ENCODE measurements at places on chromosomes 4 and X.

- no peak for DNase-seq
Observed at GRCh38 chr4:103076747-103077347, at the start of gene SLC9B2. Gene SLC9B2, minus strand, starts transcription at chr4:103076761. Its CDS starts 9,211 bp downstream, at chr4:103067550.

- no peak for DNase-seq
Observed at GRCh38 chrX:152108527-152108926, 29.9 kb downstream of the MAGEA10 start.

DNA sequence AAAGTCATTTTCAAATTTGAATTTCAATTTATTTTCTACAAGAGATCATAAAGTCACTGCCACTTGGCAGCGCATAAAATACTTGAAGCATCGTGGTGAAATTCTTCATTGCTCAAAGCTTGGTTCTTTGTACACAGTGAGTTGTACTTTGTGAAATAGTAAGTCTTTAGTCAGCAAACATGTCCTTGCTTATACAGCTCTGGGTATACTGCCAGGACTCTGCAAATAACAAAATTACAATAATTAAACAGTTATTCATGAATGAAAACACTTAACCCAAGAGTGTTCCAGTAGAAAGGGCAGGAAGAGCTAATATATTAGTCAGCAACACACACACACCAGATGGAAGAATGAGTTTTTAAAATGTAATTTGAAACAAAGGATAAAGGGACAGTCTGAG, 1300.9 kb upstream of the DIAPH2 start:
- no peak for DNase-seq

DNA sequence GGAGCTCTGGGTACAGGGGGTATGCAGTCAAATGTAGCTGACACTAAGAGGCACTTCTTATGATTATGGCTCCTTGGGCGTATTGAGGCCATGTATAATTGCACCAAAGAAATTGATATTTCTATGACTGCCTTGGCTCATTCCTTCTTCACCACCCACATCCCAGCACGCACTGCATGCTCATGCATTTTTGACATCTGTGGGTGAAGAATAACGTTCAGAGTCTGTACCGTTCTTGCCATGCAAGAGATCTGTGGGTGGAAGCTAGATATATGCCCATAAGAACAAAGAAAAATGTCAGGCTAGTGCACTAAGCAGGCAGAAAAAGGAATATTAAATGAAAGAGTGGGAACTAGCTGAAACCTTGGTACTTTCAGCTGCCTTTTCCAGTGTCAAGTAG, 93.4 kb downstream of the EMCN start:
- no peak for DNase-seq

DNA sequence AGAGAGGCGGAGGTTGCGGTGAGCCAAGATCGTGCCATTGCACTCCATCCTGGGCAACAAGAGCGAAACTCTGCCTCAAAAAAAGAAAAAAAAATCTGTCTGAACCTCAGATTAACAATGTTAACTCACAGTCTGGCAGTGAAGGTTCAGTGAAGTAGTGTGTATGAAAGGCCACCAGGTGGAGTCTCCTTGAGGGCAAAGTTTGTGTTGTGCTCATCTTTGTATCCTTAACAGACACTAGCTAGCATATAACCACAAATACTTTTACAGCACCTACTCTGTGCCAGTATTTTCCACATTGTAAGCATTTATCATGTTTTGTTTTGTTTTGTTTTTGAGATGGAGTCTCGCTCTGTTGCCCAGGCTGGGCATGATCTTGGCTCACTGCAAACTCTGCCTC, 46.0 kb upstream of the MGST2 start:
- DNase-seq = no peak
